ENCODE measurements at places on chromosomes 5 and 9.

- no peak for DNase-seq
Measured at GRCh38 chr5:126878634-126879033, 101.7 kb downstream of the LMNB1 start.

DNA sequence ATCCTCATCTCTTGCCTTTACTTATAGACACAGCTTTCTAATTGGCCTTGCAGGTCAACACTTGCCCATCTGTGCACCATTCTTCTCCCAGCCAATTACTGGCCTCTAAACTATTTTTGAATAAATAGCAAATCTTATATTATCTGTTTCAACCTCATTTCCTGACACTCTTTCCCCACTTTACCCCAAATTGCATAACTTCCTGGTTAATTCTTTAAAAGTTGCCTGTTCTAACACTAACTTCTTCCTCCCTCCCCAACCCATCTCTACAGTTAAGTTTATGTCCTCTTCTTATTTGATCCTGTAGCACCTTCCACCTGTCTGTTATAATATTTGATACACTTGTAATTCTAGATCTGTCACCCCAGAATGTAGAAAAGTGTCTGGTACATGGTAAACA, 372.1 kb downstream of the PDE4D start:
- DNase-seq: no peak

- no peak for DNase-seq
Measured at GRCh38 chr9:125732562-125732961, 14.6 kb upstream of the PBX3 start.

DNA sequence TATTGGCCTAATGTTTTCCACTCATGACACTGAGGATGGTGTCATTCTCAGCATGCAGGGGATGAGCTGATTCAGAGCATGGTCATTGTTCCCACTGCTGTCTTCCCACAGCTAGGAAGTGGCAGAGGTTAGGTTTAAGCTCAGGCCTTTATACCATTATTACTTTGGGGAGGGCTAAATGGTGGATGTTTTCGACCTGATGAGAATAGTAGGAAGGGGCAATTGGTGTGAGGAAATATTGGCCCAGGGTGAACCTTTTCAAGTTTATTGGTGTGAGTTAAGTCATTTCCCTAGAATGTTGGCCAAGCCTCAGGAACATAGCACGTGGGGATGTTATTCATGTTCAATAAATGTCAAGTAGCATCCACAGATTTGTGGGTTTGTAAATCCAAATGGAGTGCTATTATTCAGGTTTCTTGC, 59.6 kb downstream of the ARHGAP26 start:
- no peak for DNase-seq

DNA sequence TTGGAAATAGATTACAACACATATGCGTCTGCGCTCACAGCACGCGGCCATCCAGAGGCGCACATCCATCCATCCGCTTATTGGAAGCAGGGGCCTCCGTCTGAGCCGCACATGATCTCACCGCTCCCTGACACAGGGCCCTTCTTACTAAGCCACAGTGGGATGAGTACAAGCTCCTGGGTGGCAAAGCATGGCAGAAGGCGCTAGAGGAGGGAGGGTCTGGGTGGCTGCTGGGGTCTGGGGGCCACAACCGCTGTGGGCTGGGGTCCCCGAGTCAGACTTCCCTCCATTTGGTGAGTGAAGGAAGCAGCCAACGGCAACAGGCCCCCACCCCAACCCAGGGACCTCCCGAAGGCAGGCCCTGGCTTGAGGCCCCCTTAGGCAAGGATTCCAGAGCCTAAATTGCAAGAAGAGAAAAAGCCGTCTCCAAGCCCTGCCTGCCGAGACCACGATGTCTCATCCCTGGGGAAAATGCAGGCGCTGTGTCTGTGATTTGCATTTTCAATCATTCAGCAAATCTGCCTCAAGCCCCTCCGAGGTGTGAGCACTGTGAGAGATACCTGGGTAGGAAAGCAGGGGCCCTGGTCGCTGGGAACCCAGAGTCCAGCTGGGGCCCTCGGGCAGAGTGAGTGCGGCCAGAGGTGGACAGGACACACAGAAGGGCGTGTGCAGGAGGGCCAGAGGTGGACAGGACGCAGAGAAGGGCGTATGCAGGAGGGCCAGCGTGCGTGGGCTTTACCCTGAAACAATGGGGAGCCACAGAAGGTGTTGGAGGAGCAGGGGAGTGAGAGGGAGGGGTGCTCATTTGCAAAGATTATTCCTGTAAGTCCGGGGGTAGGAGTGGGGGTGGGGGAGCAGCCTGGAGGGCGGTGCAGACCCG, 135.7 kb downstream of the OLFM1 start:
- DNase-seq: no peak

DNA sequence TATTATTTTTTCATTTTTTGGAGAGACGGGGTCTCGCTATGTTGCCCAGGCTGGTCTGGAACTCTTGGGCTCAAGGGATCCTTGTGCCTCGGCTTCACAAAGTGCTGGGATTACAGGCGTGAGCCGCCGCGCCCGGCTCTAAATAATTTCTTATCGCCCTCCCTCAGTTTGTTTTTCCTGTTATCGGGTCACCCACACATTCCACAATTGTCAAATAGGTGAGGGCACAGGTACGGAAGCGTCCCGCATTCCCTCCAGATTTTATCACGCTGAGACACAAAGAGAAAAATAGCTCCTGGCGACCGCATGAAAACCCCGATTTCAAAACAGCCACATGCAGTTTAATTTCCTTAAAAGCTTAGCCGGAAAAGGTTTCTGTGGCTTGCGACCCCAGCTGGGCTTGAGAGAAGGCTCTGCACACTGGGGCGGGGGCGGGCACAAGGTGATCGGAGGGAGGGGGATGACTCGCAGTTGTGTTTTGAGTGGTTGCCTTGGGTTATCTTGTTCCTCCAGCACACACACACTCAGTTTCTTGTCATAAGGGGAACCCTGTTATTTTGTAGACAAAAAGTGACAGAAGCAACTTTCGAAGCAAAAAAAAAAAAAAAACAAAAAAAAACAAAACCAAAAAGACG, 717 bp upstream of the IQGAP2 start:
- peak; percentile 68 for DNase-seq

DNA sequence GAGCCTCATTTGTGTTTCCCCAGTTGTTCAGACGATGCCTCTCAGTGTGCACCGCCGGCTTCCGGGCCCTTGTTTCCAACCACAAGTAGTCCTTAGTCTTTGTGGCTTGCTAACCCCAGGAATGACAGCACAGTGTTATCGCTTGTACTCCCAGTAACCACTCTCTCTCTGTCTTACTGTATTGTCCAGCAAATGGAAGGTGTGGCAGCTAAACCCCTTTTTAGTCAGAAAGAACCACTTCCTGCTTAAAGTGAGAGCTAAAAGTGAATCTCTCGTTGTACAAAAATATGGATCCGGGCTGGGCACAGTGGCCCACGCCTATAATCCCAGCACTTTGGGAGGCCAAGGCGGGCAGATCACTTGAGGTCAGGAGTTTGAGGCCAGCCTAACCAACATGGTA, 61.3 kb downstream of the ENC1 start:
- DNase-seq: no peak

DNA sequence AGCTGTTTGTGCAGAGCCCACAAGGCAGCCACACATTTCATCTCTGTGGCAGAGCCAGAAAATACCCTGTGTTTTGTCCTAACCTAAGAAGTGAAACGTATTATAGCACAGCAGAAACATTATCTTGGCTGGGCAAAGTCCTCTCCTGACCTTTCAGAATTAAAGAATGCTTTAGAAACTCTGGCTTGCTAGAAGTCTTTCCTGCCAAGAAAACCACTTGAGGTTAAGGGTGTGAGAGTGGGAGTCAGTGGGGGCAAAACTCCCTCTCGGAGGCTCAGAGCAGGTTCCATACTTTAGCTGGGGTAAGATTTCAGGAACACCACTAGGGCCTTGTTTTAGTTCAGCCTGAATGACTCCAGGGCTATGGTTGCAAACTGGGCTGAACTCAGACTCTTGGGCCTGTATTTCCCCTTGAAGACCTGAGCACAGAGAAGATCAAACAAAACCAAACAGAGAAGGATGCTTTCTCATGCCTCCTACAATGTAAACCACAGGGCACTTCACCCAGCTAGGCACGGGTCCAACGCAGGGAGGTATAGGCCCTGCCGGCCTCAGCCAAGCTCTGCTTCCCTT, 48.0 kb downstream of the ZNF366 start:
- DNase-seq: no peak
